Fibroblast of the aortic adventitia (primary cell): ENCODE measurements at places on chromosomes 2 and 18. TPM values are rescaled to one million over a fixed set of nuclear protein-coding genes. Genes with fewer than 3 reads are reported as not detected.

Gene EPHA4
- 13.9 and 26.7 TPM in 2 replicates for total RNA-seq

Gene IL1RL1
- total RNA-seq: 4.9 and 8.2 TPM in 2 replicates

Gene ATP8B1
- 11.2 and 80.4 TPM in 2 replicates for total RNA-seq

Gene C2orf72
- not detected in 2 replicates for total RNA-seq

Gene LIMS2
- 7.8 and 11.3 TPM in 2 replicates for total RNA-seq

Gene MRPL44
- total RNA-seq: 30.4 and 33.6 TPM in 2 replicates

Gene MTA3
- total RNA-seq: 27.5 and 34.1 TPM in 2 replicates

Gene MAP3K19
- total RNA-seq: not detected in 2 replicates

Gene COL4A3
- 0.08 and 1.3 TPM in 2 replicates for total RNA-seq

Gene ORMDL1
- total RNA-seq: 11.4 and 56.9 TPM in 2 replicates

Gene IDH1
- total RNA-seq: 196 and 291 TPM in 2 replicates

Gene MYO1B
- total RNA-seq: 75.3 and 103 TPM in 2 replicates

Gene SAG
- total RNA-seq: not detected in 2 replicates

Gene TUBB8B
- total RNA-seq: not detected in 2 replicates

Gene ANO7
- total RNA-seq: 1.1 and 1.7 TPM in 2 replicates

Gene MC2R
- total RNA-seq: not detected in 2 replicates

Gene HOXD13
- total RNA-seq: not detected in 2 replicates

Gene TGOLN2
- 90.3 and 112 TPM in 2 replicates for total RNA-seq
